NCI-H524 (cell line): ENCODE measurements at places on chromosomes 6 and 20.

DNA sequence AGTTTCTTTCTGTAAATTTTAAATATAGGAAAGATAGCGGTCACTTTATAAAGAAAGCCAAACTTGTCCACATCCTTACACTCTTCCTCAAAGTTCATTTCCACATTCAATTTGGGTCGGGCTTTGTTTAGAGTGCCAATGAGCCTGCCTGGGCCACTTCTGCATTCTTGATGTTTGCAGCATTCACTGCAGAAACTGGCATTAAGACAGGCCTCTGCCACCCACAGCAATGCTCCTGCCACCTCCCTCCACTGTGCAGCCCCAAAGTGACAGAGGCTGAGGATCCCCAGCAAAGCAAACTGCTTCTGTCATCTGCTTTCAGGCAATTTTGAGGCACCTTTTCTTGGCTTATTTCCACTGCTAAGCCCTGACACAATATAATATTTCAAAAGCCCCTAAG is 61.2 kb downstream of the TNFAIP3 start:
- no peak for DNase-seq

- DNase-seq: no peak
These were observed 2.6 kb upstream of the HLA-B start for GRCh38 chr6:31359581-31359980.

DNA sequence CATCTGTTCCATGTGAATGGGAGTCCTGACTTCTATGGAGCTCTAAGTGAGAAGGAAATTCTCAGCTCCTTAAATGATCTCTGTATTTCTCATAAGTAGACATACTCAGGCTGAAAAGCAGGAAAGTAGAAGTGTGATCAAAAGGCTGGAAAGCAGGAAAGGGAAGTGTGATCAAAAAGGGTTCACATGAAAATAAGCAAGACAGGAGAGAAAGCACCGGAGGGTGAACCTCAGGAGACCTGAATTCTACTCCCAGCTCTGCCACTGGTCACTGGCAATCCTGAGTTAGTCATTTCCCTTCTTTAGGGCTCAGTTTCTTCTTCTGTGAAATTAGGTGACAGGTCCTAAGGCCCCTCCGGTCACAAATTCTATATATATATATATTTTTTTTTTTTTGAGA is 55.5 kb upstream of the TRERF1 start:
- DNase-seq: no peak

- no peak for DNase-seq
These were observed 79.6 kb downstream of the TTLL2 start for GRCh38 chr6:167404385-167405049.

- peak; percentile 56 for DNase-seq
These were observed 55.1 kb upstream of the FBXL4 start for GRCh38 chr6:99002831-99003230.

GRCh38 chr6:119314885-119315272 is 34.7 kb downstream of the MAN1A1 start:
- DNase-seq: no peak

DNA sequence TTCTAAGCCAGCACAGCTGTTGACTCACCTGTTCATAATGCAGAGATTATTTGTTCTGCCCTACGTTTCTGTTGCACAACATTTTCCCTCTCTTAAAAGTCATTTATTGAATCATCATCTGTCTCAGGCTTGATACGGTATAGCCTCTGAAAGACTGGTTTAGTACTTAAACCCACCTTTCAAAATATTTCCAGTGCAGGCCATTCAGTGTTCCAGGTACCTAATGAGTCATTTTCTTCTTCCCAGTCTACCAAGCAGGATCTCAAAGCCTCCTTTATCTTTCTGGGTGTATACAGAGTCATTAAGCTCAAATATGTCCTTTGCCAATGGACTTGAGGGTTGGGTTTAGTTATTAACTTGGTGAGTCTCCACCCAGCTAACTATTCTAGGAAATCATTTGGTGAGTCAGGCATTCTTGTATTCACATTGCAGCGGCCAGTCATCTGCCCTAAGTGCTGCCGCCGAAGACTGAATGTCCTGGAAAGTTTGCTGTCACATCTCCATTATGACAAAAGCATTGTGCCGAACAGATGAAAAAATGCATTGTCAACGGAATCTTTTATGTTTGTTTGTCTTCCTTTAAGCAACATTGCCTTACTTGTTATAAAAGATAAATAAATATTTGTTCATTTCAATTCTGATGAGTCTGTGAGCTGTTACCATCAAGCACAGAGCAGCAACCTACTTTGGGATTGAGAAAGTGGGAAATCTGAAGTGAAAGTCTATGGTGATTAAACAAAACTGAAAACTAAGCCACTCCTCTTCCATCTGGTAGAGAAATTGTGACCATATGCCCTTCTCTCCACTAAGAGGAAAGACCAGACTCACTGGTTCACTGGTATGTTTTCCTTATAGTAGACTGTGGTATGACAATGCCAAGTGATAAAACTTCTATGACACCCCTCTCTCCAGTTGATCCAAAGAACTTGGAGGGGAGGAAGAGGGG is 14.3 kb upstream of the FAM135A start:
- peak; percentile 50 for DNase-seq

GRCh38 chr6:161542346-161542980 is 268.6 kb upstream of the AGPAT4 start:
- no peak for DNase-seq

- DNase-seq: no peak
These were observed 33.9 kb upstream of the SGK1 start for GRCh38 chr6:134351615-134352474.

DNA sequence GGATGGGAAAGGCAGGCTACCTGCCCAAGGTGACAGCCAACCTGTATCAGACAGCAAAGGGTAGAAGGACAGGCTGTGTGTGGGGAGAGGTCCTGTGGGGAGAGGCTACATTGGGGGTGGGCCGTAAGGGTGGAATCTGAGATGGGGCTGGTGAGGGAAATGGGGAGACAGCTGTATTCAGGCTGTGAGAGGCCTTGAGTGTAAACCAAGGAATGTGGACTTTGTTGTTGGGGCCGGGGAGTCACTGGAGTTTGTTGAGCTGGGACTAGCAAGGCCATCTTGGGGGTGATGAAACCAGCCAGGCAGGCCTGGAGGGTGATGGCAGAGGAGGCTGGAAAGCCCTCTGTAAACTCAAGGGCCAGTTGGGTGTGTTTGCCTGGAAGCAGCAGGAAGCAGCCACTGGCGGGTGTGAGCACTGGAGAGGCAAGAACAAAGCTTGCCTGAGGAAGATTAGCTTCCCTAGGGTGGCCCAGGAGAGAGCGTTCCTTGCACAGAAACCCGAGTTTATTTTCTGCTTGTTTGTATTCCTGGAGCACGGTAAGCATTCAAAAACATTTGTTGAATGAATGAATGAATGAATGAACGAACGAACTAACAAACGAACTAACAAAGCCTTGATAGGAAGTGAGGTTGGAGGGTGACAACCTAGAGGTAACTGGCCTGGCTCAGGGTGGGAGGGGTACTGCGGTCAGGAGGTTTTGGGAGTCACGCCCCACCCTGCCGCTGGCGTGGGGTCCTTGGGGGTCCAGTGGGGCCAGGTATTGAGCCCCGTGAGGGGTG is 18.9 kb downstream of the TTBK1 start:
- DNase-seq: no peak

GRCh38 chr6:169692516-169692915 is 9.3 kb downstream of the WDR27 start:
- no peak for DNase-seq
